Effector memory CD8-positive, alpha-beta T cell (primary cell): ENCODE measurements at places on chromosomes 16 and 17.

DNA sequence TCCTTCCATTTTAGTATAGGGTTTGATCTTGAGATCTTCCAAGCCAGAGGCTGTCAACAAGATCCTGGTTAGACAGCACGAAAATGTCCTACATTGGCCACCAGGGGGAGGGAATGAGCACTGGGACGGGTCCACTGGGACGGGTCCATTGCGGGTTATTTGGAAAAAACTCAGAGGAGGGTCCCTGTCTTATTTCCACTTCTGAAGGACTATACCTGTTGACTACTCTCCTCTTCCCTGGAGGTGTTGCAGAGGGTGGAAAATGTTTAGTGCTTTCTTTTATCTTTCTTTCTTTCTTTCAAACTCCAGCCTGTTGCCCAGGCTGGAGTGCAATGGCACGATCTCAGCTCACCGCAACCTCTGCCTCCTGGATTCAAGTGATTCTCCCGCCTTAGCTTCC lies 2.5 kb downstream of the TTLL6 start:
- DNase-seq: peak; percentile 56

DNA sequence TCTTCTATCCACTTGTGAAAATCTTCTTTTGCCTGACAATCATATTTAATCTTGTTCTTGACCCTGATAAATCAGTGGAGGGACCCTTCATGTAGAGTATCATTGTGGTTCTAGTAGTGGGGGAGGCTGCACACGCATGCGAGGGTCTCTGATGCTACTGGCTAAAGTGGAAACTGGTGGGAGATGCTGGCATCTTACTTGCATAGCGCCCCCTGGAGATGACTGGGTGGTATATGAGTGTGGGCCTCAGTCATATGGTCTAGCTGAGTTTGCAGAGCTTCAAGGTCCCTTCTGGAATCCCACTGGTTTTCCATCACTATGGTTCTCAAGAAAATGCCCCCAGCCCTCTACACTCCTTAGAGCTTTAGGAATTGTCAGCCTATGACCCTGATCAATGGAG lies 236.4 kb upstream of the AXIN2 start:
- no peak for DNase-seq

DNA sequence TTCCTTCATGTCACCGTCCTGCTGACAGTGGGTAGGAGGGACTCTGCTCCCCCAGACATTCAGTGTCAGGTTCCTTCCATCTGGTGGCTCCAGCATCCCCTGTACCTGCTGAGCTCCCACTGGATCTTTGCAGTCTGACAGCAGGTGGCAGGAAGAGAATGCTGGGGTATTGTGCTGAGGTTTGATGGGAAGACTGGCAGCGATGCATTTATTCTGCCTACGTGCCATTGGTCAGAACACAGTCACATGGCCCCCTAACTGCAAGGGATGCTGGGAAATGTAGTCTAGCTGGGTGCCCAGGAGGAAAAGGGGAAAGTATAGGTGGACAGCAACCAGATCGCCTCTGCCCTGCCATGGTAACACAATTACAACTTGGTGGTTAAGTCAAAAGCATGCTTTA lies 44.4 kb downstream of the IRX3 start:
- no peak for DNase-seq

GRCh38 chr17:51057534-51057933 lies 63.1 kb downstream of the SPAG9 start:
- no peak for DNase-seq

DNA sequence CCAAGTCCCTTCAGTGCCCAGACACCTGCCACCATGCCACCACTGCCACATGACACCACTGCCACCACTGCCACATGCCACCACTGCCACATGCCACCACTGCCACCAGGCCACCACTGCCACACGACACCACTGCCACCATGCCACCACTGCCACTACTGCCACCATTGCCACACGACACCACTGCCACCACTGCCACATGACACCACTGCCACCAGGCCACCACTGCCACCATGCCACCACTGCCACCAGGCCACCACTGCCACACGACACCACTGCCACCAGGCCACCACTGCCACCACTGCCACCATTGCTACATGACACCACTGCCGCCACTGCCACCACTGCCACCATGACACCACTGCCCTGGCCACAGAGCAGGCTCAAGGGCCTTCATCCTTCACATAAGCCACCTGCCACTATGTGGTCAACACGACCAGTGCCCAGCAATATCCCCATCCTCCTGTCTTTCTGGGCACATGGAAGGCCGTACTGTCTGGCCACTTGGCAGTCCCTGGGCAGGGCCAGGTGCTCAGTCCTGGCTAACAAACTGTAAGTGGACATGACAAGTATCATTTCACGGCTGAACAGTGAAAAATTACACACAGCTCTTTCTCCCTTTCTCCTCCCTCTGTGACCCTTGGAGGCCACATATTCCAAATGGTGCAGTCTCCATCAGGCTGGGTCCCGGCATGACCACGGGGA lies 33.1 kb downstream of the ABR start:
- DNase-seq: no peak

GRCh38 chr17:7654832-7655540 lies 4.3 kb downstream of the ATP1B2 start:
- DNase-seq: no peak

DNA sequence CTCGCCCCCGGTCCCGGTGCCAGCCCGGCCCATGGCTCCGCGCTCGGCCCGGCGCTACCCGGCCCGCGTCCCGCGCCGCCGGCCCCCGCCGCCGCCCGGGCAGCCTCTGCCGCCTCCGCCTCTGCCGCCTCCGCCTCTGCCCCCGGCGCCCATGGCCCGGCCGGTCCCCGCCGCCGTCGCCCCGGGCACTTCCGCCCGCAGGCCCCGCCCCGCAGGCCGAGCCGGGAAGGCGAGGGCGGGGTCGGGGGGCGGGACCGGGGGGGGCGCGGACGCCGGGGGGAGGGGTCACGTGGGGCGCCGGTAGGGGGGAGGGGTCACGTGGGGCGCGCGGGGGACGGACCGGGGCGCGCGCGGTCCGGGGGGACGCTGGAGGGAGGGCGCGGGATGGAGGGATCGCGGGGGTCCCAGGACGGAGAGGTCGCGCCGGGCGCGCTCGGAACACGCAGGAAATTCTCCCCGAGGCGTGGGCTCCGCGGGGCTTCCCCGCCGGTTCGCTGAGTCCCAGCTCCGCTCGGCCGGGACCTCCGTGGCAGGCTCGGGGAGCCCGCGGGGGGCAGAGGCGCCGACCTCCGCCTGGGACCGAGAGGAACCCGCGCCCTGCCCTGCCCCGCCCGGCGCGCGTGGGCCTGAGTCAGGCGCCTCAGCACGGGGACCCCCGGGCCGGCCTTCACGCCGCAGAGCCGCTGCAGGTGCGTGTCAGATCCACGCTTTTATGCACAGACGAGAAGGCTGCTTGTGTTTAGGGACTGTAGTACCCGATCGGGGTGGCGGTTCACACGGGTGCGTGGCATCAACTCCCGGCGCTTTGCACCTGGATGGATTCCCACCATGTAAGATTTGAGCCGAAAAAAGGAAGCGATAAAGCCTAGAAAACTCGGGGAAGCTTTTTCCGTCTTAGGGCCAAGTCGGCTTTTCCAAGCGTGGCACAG lies at the start of gene PGAP6:
TSS of gene PGAP6 (minus strand) at position 190 of the 929 bp plus-strand sequence. CDS start at position 33, 157 bp downstream.
- no peak for DNase-seq

DNA sequence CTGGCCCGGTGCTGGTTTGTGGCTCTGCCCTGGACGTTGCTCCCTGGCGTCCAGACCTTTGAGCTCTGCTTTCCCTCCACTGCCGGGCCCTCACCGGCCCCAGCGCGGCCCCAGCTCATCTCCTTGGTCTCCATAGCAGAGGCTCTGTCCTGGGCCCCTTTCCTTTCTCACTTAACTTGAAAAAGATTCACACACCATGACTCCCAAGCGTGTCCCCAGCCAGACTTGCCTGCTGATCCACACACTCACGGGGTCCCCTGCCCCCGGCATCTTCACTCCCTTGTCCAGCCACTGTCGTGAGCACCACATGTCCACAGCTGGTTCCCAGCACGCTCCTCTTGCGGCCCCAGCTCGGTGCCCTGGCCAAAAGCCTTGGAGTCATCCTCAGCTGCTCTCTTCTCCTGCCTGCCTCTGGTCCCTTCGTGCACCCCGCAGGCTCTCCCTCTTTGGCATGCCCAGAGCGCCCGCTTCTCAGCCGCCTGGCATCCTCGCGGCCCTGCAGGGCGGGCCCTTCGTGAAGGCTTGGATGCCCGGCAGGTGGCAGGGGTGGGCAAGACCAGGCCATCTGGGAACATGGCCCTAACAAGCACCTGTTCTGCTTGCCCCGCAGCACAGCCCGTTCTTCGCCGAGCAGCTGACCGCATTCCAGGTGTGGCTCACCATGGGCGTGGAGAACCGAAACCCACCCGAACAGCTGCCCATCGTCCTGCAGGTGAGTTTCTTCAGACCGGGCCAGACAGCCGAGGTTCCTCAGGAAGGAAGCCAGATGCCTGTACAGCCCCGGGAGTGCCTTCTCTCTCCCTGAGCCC lies 145.6 kb upstream of the CHMP6 start:
- DNase-seq: no peak

DNA sequence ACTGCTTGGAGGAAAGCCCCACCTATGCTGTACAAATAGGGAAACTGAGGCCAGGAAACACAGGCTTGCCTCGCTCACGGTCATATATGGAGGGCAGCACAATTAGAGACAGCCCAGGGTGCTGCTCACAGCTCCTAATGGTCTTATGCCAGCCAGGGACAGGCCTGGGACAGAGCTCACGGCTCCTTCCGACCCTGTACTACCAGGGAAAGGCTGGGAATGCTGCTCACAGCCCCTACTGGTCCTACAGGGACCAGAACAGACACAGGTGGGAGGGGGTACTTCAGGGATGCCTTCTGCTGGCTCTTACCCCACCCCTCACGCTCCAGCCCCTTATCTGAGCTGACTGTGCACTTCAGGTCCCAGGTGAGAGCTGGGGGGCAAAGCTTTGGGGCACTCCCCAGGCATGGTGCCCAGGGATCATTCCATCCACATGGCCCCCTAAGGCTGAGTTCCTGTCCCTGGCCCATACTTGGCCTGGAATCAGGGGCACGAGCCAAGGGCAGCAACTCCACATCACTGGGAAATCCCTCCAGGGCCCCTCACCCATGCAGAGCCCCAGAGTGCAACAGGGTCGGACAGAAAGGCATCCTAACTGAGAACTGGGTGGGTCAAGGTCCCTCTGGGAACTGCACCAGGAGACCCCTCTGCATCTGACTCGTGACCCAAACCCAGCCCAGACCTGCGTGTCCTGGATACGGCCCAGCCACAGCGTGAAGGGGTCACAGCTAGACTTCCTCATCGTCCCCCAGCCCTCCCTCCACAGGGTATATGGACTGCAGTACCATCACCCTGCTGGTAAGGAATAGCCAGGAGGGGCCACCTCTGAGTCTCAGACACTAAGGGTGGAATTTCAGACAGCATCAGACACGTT lies 5.9 kb downstream of the RHBDF1 start:
- no peak for DNase-seq

- no peak for DNase-seq
Observed at GRCh38 chr17:6994666-6995256, 1.1 kb upstream of the ALOX12 start.

- no peak for DNase-seq
Observed at GRCh38 chr17:82173351-82174041, 39.1 kb downstream of the CCDC57 start.

DNA sequence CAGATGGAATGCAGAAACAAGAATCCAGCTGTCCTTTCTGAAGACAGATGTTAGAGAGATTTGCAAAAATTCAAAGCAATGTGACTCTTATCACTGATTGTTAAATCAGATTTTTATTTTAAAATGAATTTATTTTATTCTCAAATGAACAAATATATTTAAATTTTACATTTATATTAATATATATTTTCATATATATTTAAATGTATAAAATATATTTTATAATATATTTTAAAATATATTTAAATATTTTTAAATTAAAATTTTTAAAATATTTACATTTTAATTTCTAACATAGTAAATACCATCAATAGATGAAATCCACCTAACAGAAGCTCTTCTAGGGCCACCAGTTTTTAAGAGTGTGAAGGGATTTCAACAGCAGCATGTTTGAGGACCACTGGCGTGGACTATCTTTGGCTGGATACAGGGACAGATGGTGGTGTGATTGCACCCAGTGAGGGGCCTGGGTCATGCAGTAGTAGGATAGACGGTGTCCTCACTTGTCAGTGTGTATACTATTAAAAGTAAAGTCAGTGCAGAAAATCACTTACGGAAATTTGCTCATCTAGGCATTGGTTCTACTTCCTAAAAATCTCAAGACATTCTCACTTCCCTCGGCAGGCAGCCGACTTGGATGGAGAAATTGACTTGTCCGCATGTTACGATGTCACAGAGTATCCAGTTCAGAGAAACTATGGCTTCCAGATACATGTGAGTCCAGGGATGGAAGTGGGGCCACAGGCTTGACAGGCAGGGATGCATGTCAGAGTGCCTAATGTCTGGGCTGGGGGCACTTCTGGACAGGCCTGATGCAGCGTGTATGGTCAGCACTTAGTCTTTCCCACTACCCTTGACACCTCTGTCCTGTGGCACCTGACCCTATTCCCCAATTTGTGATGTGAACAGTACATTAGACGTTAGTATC lies 56.3 kb downstream of the PLD6 start:
- DNase-seq: no peak

DNA sequence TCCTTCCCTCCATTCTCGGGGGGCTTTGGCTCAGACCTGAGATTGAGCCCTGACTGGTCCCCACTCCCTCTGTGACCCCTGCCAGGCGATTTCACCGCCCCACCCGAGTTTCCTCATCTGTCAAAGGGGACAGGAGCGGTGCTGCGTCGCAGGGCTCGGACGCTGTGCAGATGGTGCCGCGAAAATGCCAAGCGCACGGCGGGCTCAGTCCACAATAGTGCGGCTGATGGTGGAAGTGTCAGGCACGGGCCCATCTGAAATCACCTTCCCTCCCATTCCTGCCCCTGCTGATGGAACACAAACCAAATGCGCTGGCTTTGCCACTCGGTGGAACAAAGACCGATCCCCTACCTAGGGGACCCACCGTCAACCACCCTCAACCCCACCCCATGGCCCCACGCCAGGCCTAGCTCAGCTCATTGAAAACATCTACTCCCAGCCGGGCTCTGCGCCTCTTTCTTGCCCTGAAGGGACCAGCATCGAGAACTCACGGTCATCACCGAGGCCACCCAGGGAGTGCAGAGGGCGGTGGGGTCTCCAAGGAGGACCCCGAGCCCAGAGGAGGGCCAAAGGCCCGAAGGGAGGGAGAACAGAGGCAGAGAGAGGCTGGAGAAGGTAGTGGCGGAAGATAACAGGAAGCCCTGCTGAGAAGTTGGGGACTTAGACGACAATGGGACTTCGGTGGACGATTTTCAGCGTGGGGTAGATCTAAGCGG lies 1.4 kb downstream of the CARHSP1 start:
- no peak for DNase-seq

GRCh38 chr17:65533852-65534457 lies 27.5 kb downstream of the AXIN2 start:
- no peak for DNase-seq

- peak; percentile 87 for DNase-seq
Observed at GRCh38 chr17:49556223-49556943, 19.3 kb upstream of the NXPH3 start.

DNA sequence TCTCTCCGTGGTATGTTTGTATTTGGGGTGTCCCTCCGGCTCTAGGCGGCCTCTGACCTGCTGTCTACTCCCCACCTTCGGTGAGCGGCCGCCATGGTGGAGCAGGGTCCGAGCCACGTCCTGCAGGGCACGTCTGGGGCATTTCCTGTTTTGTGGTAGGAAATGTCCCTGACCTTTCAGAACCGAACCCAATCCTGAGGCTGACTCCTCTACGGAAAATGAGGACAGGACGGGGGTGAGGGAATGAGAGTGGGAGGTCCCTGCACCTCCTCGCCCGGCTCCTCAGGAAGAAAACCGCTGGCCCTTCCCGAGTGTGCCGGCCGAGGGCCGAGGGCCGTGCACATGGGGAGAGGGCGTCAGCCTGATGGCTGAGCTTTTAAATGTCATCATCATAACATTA lies 45.8 kb downstream of the WDR45B start:
- no peak for DNase-seq
